ENCODE measurements at places on chromosomes 3 and 15. TPM values are rescaled to one million over a fixed set of nuclear protein-coding genes. Genes with fewer than 3 reads are reported as not detected.

DNA sequence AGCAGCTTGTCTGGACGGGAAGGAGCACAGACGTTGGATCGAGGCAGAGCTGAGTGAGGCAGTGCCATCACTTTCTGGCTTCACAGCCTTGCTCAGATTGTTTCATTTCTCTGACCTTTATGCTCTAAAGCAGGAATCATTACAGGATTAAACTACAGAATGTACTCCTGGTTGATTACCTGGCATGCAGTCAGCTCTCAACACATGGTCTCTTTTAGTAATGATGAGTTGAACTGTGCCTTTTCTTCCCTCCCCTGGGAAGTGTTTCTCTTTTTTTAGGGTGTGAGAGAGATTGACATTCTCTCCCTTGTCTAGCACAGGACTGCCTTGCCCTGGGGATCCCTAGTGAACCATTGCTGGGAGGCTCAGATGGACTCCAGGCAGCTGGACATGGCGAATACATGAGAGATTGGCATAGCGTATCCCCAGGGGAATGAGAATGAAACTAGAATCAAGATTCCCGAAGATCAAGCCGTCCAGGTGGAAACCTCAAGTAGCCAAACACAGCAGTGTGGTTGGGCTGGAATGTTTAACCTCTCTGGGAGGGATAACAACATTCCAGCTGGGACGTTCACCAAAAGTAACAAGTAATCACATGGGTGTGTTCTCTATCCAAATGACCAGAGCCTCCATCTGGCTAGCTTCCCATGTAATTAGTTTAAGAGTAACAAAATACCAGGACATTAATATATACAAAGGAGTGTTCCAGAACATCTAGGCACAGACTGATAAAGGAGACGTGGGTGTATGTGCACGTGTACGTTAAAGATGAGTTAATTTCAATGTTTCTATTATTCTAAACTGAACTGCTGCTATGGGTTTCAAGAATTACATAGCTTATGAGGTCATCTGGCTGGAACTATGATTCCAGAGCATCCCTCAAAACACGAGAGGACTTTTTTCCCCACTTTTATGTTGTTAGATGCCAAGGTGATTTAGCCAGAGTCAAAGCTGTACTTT lies 118.6 kb upstream of the NR2E3 start:
- peaks cover 18% of the 10 kb centered on the region for H3K36me3 ChIP-seq
- no peak overlapping the region for H3K4me3 ChIP-seq
- no peak for DNase-seq
- no peak overlapping the region for H3K27ac ChIP-seq
- no peaks in the 10 kb centered on the region for H3K27me3 ChIP-seq

ARHGEF26 gene
- 7.8 TPM for total RNA-seq

DNA sequence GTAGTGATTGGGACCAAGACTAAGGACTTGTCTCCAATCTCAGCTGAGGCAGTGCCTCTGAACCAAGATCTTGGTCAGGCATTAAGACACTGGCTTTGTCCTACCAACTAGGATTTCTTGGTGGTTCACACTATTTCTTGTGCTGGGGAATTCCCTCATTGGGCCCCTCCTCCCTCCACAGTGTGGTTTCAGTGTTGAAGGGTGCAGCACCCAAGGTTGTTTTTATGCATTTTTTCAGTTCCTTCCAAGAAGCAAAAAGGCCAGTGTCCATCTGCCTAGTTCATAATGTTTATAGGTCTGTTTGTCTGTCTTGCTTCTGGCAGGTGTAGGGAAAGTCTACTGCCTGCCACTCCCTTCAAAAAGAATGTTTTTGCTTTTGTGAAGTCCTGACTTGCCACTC lies 10.6 kb upstream of the ITPKA start:
- H3K4me3 ChIP-seq, result no peak overlapping the region
- H3K27ac ChIP-seq, result no peak overlapping the region

ADAMTS9 gene
- 13.6 TPM for total RNA-seq

ERC2 gene
- 6.1 TPM for total RNA-seq

GRCh38 chr3:99118381-99118780 lies 216.9 kb upstream of the DCBLD2 start:
- H3K4me3 ChIP-seq, result no peak overlapping the region
- H3K36me3 ChIP-seq, result no peaks in the 10 kb centered on the region
- no peak for DNase-seq
- peaks cover 10% of the 10 kb centered on the region for H3K27me3 ChIP-seq

- no peak overlapping the region for H3K4me3 ChIP-seq
- no peak for DNase-seq
- H3K27ac ChIP-seq, result peak overlapping the region; percentile 6
Observed at GRCh38 chr3:142501004-142501926, 53.4 kb upstream of the XRN1 start.

TLR9 gene
- total RNA-seq, result 0.22 TPM

GRCh38 chr3:18787441-18787840 lies 360.9 kb upstream of the KCNH8 start:
- no peak overlapping the region for H3K27ac ChIP-seq
- no peak for DNase-seq
- no peaks in the 10 kb centered on the region for H3K27me3 ChIP-seq
- H3K36me3 ChIP-seq, result no peaks in the 10 kb centered on the region
- H3K4me3 ChIP-seq, result no peak overlapping the region
- H3K4me1 ChIP-seq, result no peaks in the 10 kb centered on the region

DNA sequence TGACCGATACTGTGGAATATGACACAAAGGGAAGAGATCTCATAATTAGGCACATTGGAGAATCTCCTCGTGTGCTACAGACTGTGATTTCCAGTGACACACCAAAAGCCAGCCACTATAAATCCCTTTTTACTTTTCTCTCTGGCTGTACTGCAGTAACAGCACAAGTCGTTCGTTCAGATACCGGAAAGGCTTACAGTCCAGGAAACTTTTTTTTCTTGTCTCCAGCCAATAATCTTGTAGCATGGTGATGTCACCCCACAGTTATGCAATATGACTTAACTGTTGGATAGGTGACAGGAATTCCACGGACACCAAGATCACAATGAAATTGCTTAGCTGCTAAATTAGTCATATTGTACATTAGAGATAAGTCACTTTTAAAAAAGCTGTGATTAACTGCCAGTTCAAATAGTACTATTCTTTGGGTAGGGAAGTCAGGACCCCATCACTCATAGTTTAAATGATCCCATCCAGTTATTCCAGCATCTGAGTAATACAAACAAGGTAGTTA lies 36.3 kb upstream of the TSC22D2 start:
- H3K27ac ChIP-seq, result peak overlapping the region; percentile 94
- H3K36me3 ChIP-seq, result no peaks in the 10 kb centered on the region
- no peak for DNase-seq

DNA sequence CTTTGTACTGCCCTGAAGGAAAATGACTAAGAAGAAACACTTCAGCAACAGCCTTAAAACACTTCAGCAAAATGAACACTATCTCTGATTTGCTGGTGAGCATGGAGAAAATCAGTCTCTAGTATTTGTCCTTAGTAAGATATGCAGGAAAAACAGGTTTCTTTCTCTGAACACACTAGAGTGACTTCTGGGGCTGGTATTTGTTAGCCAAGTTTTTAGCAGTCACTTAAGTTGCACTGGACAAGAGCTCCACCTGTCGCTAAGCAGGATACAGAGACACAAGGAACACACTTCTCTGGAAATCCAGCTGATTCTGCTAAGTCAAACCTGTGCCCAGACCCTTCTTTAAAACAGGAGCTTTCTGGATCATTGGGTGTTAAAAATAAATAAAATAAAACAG lies 65.3 kb downstream of the CHAC1 start:
- no peaks in the 10 kb centered on the region for H3K27me3 ChIP-seq
- DNase-seq, result no peak
- peak overlapping the region; percentile 90 for H3K27ac ChIP-seq
- peaks cover 16% of the 10 kb centered on the region for H3K36me3 ChIP-seq

COL6A5 gene
- 0.14 TPM for total RNA-seq

DNA sequence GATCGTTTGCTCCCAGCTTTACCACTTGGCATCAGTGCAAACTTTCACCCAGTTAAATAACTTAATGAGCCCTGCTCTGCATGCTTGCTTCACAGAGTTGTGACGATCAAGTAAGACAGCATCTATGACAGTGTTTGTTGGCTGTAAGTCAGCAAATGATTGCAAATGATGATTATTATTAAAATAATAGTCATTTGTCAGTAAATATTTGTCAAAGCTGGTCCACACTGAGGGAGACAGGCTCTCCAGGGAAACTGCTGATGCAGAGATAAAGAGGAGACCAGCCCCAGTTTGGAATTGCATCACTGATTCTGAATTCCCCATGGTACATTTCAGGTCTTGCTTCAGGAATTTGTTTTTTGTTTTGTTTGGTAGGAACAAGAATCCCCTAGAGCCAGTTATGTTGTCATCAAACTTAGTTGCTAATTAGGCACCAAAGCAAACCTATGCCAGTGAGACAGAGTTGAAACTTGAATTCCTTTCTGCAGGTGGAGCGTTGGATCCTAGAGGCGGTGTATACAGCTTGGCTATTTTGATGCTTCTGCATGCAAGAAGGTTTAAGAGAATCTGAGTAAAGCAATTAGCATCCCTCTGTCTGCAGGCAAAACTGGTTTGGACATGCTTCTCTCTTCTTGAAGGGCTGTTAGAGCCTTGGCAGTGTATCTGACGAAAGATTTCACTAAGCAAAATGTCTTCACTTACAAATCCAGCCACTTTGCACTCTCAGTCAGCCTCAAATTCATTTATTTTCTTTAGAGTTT lies 338.6 kb upstream of the TPRG1 start:
- no peaks in the 10 kb centered on the region for H3K36me3 ChIP-seq
- no peak overlapping the region for H3K4me3 ChIP-seq
- H3K27ac ChIP-seq, result peak overlapping the region; percentile 59
- no peak for DNase-seq
- H3K4me1 ChIP-seq, result peaks cover 24% of the 10 kb centered on the region
- H3K27me3 ChIP-seq, result no peaks in the 10 kb centered on the region

GRCh38 chr3:177946048-177946447 lies 590.2 kb upstream of the KCNMB2 start:
- no peaks in the 10 kb centered on the region for H3K27me3 ChIP-seq
- H3K4me1 ChIP-seq, result no peaks in the 10 kb centered on the region
- no peak overlapping the region for H3K4me3 ChIP-seq
- H3K27ac ChIP-seq, result no peak overlapping the region

PRR20G gene
- total RNA-seq, result not detected

TUSC7 gene
- not detected for total RNA-seq

- H3K4me1 ChIP-seq, result no peaks in the 10 kb centered on the region
- H3K27ac ChIP-seq, result no peak overlapping the region
- H3K36me3 ChIP-seq, result no peaks in the 10 kb centered on the region
- H3K4me3 ChIP-seq, result no peak overlapping the region
Observed at GRCh38 chr3:130839813-130840212, 54.1 kb upstream of the ATP2C1 start.

FSIP1 gene
- 2.9 TPM for total RNA-seq

- H3K4me3 ChIP-seq, result no peak overlapping the region
- peaks cover 18% of the 10 kb centered on the region for H3K36me3 ChIP-seq
- no peaks in the 10 kb centered on the region for H3K27me3 ChIP-seq
- DNase-seq, result no peak
- H3K27ac ChIP-seq, result no peak overlapping the region
- H3K4me1 ChIP-seq, result peaks cover 34% of the 10 kb centered on the region
Observed at GRCh38 chr3:73603762-73604171, 21.0 kb downstream of the PDZRN3 start.

SV2B gene
- total RNA-seq, result 1.7 TPM

ATP1B3 gene
- total RNA-seq, result 127 TPM

DNA sequence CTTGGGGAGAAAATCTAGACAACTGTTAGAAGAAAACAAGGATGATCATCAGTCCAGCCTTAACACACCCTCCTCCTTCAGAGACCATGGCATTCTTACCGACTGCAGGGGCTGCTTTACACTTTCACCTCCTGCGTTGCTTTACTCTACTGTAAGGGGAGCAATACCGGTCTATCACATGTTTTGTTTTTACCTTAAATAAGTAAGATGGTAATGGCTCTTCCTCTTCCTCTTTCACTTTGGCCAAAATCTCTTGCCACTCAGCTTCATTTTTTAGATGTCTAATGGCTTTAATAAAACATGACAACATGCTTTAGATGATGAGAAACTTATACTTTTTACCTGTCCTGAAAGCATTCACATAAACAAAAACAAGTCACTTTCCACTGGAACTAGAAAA lies 33.4 kb upstream of the STIMATE start:
- no peaks in the 10 kb centered on the region for H3K27me3 ChIP-seq
- peaks cover 5% of the 10 kb centered on the region for H3K4me1 ChIP-seq
- H3K27ac ChIP-seq, result no peak overlapping the region
- no peak overlapping the region for H3K4me3 ChIP-seq

GRCh38 chr3:5485427-5485826 lies 297.9 kb downstream of the EDEM1 start:
- H3K4me1 ChIP-seq, result no peaks in the 10 kb centered on the region
- peaks cover 3% of the 10 kb centered on the region for H3K27me3 ChIP-seq
- no peak for DNase-seq
- no peak overlapping the region for H3K27ac ChIP-seq
- H3K4me3 ChIP-seq, result no peak overlapping the region

GRCh38 chr3:113264283-113265131 lies 53.1 kb downstream of the BOC start:
- H3K4me1 ChIP-seq, result peaks cover 69% of the 10 kb centered on the region
- peak overlapping the region; percentile 9 for H3K4me3 ChIP-seq
- peak overlapping the region; percentile 49 for H3K27ac ChIP-seq

- no peak overlapping the region for H3K4me3 ChIP-seq
- no peak overlapping the region for H3K27ac ChIP-seq
Observed at GRCh38 chr3:963755-964154, 129.1 kb upstream of the CNTN6 start.

DNA sequence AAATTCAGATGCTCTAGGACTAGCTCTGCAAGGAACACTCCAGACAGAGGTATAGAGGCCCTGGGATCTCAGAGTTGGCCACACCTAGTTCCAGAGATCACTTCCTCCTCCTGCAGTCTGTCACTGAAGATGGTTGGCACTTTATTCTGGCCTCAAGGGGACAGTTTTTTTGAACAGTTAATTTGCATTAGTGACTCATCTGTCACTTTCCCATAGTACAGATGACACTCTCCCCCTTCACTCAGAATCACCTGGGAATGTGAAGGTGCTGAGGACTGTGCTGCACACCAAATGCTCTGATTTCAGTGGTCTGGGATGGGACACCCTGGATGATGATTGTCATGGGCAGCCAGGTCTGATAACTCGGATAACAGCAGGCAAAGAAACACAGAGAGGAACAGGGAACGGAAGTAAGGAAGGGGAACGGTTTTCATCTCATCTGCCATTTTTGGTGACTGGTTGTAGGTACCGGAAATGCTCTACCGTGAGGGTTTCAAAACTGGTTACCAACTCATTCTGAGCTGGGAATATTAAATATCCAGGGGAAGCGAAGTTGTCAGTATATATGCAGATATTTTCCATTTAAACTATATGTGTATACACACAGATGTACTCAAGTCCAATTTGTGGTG lies 232.5 kb upstream of the ST8SIA2 start:
- H3K27me3 ChIP-seq, result no peaks in the 10 kb centered on the region
- H3K27ac ChIP-seq, result peak overlapping the region; percentile 60
- H3K4me1 ChIP-seq, result peaks cover 42% of the 10 kb centered on the region
- peaks cover 13% of the 10 kb centered on the region for H3K36me3 ChIP-seq
- no peak for DNase-seq
- H3K4me3 ChIP-seq, result no peak overlapping the region

TLNRD1 gene
- 20.1 TPM for total RNA-seq

HEG1 gene
- total RNA-seq, result 12.4 TPM
